Kasumi-1 (cell line): ENCODE measurements at places on chromosomes 7 and 10.
A peak's percentile ranks its signal among the peaks of the same experiment; 100 is the strongest.

DNA sequence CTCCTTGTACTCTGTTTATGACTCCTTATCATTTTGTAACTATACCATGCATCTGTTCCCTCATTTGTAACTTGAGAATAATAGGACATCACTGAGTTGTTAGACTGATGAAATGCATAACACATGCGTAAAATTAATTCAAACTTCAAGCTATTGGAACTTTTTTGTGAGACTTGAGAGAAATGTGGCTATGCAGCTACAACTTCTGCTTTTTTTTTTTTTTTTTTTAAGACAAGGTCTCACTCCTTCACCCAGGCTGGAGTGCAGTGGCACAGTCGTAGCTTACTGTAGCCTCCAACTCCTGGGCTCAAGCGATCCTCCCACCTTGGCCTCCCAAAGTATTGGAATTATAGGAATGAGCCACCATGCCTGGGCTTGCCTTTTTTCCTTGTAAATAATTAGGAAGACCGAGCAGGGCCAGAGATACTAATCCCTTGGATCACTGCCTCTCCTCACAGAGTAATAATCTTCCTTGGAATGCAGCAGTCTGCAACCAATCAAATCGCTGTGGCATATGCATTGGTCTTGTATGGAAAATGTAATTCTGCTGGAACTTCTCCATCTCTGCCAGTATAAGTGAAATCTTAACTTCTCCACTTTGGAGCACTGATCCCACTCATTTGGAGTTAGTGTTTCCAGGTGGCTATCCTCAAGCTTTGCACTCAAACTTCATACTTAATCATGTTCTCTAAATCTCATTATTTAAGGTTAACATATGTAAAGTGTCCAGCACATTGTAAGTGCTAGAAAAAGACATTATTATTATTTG is 2.0 kb upstream of the PANK1 start:
- DNase-seq = peak; percentile 67

DNA sequence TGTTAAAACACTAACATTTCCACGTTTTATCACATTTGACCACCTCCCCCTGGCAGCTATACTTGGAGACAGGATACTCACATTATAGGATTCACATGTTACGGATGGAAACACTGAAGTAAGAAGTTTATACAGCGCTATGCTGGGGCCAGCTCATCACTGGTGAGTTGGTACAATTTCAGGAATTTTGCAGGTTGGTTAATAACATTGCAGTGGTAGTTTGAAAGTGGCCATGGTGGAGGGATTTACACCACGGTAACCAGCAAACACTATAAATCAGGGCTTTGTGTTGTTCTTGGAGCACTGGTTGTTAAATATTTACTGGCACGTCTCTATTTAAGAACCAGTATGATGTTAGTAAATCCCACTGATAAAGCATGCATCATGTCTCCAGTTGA is 174.0 kb downstream of the GFRA1 start:
- DNase-seq = no peak

- peak; percentile 18 for DNase-seq
Measured at GRCh38 chr7:75817116-75817515, 3.5 kb upstream of the CCL24 start.

DNA sequence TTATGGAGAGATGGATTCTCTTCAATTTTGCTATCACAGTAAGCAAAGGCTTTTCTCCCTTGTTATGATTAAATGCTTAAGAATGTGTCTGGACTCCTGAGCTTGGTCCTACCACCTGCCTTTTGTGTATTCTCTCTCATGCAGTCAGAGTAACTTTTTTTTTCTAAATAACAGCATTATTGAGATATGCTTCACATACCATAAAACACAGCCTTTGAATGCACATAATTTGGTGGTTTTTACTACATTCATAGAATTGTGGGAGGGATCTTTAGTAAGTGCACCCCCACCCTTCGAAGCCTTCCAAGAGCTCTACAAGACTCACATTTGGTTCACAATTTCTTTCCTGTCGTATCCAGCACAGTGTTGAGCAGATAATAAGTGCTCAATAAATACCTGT is 175.5 kb downstream of the ADAM12 start:
- no peak for DNase-seq

GRCh38 chr10:71040846-71041605 is 152.7 kb upstream of the PCBD1 start:
- no peak for DNase-seq

GRCh38 chr10:94232711-94233383 is 129.9 kb downstream of the NOC3L start:
- no peak for DNase-seq

- DNase-seq = no peak
Measured at GRCh38 chr10:43253461-43254198, 13.2 kb downstream of the RASGEF1A start.

GRCh38 chr7:55048221-55048859 is 29.5 kb downstream of the EGFR start:
- DNase-seq = no peak

DNA sequence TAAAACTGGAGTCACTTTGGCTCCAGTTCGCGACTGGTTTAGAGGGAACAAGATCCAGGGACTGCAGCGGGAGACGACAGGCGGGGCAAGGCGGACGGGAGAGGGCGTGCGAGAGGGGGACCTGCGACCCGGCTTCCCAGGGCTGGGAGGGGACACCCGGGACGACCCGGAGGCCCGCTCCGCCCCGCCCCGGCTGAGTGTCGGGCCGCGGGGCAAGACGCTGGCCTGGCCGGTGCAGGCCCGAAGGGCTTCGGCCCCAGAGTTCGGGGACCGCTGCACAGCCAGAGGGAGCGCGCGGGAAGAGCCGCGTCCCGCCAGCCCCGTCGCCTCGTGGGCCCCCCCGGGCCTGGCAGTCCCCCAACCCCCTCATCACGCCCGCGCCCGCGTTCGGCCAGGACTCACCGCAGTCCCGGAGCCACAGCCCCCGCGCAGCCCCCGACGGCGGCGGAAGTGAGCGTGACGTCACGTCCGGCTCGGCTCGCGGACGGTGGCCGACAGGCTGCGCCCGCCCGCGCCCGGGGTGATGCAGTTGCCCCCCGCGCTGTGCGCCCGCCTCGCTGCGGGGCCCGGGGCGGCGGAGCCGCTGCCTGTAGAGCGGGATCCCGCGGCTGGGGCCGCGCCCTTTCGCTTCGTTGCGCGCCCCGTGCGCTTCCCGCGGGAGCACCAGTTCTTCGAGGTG is at the start of the genes TUBGCP2 and ZNF511:
Gene TUBGCP2, minus strand, starts transcription at position 452 of the 679 bp plus-strand sequence. CDS start 5,931 bp downstream, outside the sequence.
Gene ZNF511, plus strand, starts transcription at position 494 of the 679 bp plus-strand sequence. Its CDS starts 30 bp downstream, at position 524.
- DNase-seq = peak; percentile 83

- no peak for DNase-seq
Measured at GRCh38 chr10:14379556-14380280, 49.0 kb upstream of the FRMD4A start.

GRCh38 chr7:97307521-97308108 is 190.1 kb downstream of the SDHAF3 start:
- no peak for DNase-seq

DNA sequence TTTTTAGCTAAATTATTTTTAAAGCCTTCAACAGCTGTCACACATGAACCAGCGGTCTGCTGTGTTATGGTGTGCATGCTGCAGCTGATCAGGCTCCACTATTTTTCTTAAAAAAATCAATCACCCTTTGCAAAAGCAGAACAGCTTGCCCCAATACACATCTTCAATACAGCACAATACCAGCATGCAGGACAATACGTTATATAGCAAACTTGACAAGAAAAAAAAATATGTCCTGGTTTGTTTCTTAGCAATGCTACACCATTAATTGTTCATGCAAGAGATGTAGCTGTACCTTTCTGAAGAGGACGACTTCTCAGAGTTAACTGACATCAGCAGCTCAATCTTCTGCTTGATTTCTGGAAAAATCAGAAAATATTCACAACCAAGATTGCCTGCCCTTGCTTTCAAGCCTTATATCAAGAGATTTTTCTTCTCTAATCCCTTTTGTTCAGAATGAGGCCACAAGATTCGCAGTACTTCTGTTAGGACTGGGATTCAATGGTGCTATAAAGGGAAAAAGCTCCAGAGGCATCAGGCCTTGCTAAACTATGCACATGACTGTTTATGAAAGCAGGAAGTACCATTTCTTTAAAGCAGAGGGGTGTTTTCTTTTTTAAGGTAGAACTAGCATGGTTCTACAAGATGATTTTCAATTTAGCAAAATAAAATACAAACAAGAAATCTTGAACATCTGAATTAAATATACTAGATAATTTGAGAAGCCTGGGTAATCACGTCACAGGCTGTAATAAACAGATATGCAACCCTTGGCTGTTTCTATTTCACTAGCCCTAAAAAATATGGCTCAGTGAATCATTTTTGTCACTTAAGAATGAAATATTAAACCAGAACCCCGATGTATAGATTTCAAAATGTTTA is 120.0 kb downstream of the SRPK2 start:
- DNase-seq = peak; percentile 51

DNA sequence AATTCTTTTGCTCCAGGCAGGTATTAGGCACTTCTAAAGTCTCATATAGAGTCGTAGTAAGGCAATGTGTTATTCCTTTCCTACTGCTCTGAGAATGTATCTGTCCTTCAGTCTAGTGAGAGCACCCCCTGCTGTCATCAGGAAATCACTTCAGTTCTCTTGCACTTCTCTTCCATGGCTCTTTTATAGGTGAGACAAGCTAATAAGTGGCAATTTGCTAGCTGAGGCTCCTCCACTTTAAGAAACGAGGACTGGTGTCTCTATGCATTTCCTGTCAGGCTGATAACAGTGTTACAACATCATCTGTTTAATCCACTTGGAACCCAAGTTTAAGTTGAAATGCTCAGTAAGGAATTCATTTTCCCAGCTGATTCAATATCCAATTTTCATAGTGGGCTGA is 350.6 kb downstream of the TFEC start:
- peak; percentile 79 for DNase-seq

DNA sequence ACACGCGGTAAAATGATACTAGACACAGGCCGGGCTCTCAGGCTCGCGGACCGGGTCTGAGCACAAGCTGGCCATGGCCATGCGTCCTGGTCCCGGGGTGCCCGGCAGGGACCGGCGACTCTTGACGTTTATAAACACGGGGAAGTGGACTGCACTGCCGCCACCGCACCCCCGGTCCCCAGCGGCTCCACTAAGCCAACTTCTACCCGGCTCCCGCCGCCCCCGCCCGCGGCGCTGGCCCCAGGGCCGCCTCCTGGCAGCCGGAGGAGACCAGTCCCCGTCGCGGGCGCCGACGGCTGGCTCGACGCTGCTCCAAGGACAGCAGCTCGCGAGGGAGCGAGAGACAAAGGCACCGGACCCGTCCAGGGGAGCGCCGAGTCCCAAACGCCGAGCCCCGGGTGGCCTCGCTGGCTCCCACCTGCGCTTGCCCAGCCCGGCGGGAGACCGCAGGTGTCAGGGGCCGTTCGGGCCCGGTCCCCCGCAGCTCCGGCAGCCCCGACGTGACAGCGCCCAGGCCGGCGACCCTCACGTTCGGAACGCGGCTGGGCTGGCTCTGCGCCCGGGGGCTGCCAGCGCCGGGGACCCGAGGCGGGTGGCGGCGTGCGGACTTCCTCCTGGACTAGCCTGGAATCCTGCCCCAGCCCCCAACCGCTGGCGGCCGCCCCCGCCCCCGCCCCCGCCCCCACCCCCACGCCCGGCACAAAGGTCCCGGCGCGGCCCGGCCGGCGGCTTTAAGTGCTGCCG is 517 bp downstream of the ITGB1 start:
- DNase-seq = peak; percentile 57

DNA sequence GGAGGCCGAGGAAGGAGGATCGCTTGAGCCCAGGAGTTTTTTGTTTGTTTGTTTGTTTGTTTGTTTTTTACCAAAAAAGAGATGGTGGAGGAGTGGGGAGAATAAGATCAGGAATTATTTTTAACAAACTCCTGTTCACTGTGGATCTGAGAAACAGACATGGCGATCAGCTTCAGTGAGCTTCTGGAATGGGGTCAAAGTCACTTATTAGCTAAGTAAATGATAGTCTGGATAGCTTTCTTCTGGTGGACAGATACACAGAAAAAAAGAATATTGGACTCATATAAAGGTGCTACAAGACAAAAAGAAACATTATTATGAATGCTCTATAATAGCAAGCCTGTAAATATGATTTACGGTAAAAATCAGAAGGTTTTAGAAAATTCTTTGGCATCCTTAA is 85.1 kb downstream of the POU6F2 start:
- DNase-seq = no peak

- no peak for DNase-seq
Measured at GRCh38 chr7:71905821-71906220, 506.3 kb downstream of the CALN1 start.

DNA sequence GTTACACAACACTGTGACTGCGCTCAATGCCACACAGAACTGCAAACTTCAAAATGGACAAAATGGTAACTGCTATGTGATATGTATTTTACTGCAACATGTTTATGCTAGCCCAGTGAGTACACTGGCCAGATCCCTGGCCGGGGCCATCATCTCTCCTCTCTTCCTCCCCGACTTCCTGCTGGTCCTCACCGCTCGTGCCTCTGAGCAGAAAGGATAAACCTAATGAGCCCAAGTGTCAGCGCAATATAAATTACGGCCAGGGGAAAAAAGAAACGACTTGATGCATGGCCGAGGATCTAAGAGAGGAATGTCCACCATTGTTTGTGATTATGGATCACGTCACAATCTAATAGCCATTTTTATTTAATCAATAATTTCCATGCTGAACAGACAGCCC is 225.2 kb downstream of the GLI3 start:
- DNase-seq = no peak

- DNase-seq = no peak
Measured at GRCh38 chr10:104450954-104451353, 97.3 kb downstream of the CFAP58 start.

- DNase-seq = no peak
Measured at GRCh38 chr10:50648089-50648934, 24.6 kb upstream of the SGMS1 start.
